Stimulated activated CD8-positive, alpha-beta memory T cell treated with anti-CD3 and anti-CD28 coated beads, Interleukin-7, amount 100 ng/mL, for 24 hours (primary cell): ENCODE measurements at places on chromosomes 4 and X.

- no peak for DNase-seq
These were observed 271.6 kb downstream of the GRIA3 start for GRCh38 chrX:123455693-123456092.

GRCh38 chrX:20456971-20457370, 190.3 kb upstream of the RPS6KA3 start:
- no peak for DNase-seq

DNA sequence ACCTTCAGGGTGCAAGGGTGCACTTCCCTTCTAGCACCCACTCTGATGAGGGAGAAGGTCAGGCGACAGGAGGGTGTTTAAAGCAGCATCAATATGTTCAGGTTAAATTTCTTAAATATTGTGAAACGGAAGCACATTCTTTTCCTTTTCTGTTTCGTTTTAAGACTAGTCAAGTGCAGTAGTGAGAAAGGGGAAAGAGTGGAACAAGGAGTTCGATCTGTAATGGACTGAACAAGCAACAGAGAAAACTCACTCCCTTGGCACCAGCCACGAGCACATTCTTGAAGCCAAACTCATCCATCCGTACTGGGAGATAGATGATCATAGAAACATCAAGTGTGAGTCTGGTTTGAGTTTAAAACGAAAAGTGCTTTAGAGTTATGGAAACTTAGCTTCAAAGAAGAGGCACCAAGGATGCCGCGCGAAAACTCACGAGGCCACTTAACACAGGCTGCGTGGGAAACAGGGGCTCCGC, 815 bp downstream of the FAM53A start:
- DNase-seq: no peak

DNA sequence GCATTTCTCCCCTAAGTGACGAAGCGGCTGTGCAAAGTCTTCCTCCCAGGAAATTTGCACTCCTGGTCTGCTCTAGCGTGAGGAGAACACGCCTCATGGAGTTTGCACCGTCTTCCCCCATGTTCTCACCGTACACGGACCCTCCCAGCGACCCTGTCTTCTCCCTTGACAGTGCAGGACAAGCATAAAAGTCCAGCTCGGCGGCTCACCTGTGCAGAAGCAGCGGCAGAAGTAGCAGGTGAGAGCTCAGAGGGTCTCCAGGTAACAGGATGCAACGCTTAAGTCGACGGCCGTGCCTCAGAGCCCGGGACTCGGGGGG, 314 bp downstream of the P2RY8 start:
- no peak for DNase-seq
